Hepatocyte (in vitro differentiated cells): ENCODE measurements at places on chromosomes 13 and 19. TPM values are rescaled to one million over a fixed set of nuclear protein-coding genes. Genes with fewer than 3 reads are reported as not detected.

- DNase-seq, result peak; percentile 3
- H3K27me3 ChIP-seq, result no peaks in the 10 kb centered on the region
- no peak overlapping the region for H3K4me3 ChIP-seq
- H3K4me1 ChIP-seq, result peaks cover 29% of the 10 kb centered on the region
- peak overlapping the region; percentile 86 for H3K27ac ChIP-seq
Observed at GRCh38 chr19:48616041-48616436, 1.2 kb upstream of the FAM83E start.

DNA sequence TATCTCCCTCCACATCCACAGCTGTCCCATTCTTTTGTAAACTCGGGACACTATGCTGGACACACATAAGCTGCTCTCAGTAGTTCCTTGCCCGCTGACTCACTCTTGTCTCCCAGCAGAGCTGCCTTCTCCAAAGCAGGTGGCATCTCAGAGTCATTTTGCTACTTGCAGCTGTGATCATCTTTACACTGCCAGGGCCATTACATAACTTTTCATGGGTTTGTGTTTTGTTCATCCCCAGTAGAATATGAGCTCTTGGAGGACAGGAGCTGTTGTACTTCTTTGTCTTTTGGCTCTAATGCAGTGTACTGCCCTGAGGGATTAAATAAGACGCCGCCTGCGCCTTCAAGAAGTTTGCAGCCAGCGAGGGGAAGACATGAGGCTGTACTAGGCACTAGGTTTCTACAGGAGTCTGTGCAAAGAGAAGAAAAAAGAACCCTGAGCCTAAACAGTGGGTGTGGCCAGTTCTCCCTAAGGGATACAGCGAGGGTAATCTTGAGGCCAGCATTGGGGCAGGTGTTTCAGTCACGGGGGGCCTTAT, 40.8 kb upstream of the GPR183 start:
- no peak for DNase-seq
- H3K36me3 ChIP-seq, result no peaks in the 10 kb centered on the region
- H3K4me1 ChIP-seq, result no peaks in the 10 kb centered on the region
- no peak overlapping the region for H3K4me3 ChIP-seq
- no peak overlapping the region for H3K27ac ChIP-seq

DNA sequence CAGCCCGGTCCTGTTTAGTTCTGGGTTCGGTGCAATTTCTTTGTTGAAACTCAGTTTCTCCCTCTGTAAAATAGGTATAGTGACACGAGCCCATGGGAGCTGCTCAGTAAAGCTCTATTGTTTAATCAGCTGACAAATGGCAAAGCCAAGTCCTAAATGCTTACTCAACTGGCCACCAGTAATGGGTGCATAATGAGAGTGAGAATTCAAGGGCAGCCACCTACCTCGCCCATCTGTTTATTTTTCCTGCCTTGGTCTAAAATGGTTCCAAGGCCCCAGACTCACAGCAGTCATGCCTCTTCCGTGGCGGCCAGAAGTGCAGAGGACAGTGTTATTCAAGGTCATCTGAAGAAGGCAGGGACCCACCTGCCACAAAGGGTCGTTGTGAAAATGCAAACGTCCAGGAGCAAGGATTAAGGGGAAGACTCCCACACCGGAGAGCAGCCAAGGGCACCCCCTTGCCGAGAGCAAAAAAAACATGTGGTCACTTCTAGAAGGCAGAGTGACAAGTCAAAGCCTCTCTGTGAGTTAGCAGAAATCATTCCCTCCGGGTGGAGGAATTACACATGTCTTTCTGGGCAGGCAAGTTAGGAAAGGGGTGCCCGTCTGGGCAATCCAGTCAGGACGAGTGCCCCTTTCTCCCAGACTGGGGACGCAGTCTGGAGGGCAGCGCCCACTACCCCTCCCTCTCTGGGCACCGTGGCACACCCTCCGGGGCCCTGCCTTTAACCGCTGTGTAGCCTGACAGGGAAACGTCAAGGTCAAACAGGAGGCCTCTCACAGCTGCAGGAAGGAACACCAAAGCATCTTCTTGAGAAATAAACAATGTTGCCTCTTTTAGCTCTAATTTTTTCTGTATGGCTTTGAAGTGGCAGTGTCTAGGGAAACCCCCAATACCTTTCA, 186.2 kb downstream of the FOXO1 start:
- H3K4me3 ChIP-seq, result no peak overlapping the region
- no peaks in the 10 kb centered on the region for H3K27me3 ChIP-seq
- no peak overlapping the region for H3K27ac ChIP-seq
- no peaks in the 10 kb centered on the region for H3K36me3 ChIP-seq
- peaks cover 13% of the 10 kb centered on the region for H3K4me1 ChIP-seq

GRCh38 chr13:45295536-45295935, 45.4 kb downstream of the TPT1 start:
- H3K27ac ChIP-seq, result no peak overlapping the region
- no peaks in the 10 kb centered on the region for H3K27me3 ChIP-seq
- no peaks in the 10 kb centered on the region for H3K36me3 ChIP-seq
- H3K4me3 ChIP-seq, result no peak overlapping the region
- H3K4me1 ChIP-seq, result no peaks in the 10 kb centered on the region

- no peaks in the 10 kb centered on the region for H3K36me3 ChIP-seq
- DNase-seq, result no peak
- no peak overlapping the region for H3K4me3 ChIP-seq
- H3K4me1 ChIP-seq, result peaks cover 4% of the 10 kb centered on the region
Observed at GRCh38 chr13:45621950-45622349, 6.4 kb upstream of the ERICH6B start.

- no peaks in the 10 kb centered on the region for H3K36me3 ChIP-seq
- no peak overlapping the region for H3K4me3 ChIP-seq
- H3K27ac ChIP-seq, result no peak overlapping the region
- H3K27me3 ChIP-seq, result no peaks in the 10 kb centered on the region
Observed at GRCh38 chr13:46751811-46752635, 44.9 kb downstream of the ESD start.

DNA sequence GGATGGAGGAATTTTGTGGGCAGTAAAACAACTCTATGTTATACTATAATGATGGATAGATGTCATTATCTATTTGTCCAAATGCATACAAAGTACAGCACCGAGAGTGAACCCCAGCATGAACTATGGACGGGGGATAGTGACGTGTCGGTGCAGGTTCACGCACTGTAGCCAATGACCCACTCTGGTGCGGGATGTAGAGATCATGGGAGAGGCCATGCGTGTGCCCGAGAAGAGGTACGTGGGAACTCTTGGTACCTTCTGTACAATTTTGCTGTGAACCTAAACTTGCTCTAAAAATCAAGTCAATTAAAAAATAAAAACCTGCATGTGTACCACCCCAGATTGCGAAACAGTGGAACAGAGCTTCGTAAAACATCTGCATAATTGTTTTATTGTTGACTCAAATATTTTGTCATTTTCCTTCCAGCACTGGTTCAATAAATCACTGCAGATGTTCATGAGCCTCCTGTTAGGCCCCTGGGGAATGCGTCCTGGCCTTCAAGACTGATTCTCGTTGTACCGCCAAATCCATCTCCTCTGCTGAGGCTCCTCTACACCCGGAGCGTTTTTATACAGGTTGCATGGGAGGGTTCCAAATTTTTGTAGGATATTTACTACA, 30.9 kb downstream of the COL4A1 start:
- no peaks in the 10 kb centered on the region for H3K4me1 ChIP-seq
- H3K4me3 ChIP-seq, result no peak overlapping the region
- H3K36me3 ChIP-seq, result no peaks in the 10 kb centered on the region
- H3K27me3 ChIP-seq, result no peaks in the 10 kb centered on the region
- no peak overlapping the region for H3K27ac ChIP-seq

DNA sequence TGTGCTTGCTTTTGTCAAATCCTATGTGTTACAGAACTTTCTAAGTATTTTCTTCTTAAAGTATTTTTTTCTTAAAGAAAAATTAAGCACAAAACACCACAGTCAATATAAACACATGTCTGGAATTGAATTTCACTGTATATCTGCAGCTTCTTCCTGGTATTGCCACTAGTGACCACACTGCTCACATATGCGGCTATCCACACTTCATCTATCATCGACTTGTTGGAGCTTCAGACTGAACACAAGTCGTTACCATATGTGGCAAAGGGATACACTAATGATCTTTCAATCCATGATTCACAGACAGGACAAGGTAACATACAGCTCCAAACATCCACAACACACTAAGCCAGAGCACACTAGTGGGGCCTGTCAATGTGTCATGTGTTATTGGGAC, 498.4 kb upstream of the ARGLU1 start:
- H3K36me3 ChIP-seq, result no peaks in the 10 kb centered on the region
- H3K27me3 ChIP-seq, result no peaks in the 10 kb centered on the region
- no peak for DNase-seq
- no peak overlapping the region for H3K4me3 ChIP-seq
- no peaks in the 10 kb centered on the region for H3K4me1 ChIP-seq

DNA sequence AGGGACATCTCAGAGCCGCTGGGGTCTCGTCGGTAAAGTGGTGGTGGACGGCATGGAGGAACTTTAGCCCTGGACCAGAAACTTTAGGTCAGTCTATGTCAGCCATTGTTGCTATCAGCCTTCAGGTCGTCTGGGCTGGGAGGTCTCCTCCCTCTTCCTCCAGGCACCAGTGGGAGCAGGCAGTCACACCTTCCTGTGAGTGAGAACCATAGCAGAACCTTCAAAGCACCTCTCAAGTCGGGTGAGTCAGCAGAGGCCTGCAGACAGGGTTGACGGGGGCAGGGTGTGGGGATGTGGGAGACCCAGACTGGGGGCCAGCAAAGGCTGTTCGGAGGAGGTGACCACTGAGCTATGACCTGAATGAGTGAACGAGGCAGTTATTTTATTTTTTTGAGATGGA, 15.4 kb upstream of the SBNO2 start:
- no peaks in the 10 kb centered on the region for H3K27me3 ChIP-seq
- H3K27ac ChIP-seq, result no peak overlapping the region
- DNase-seq, result no peak
- H3K36me3 ChIP-seq, result no peaks in the 10 kb centered on the region
- no peaks in the 10 kb centered on the region for H3K4me1 ChIP-seq

- no peak overlapping the region for H3K4me3 ChIP-seq
- H3K36me3 ChIP-seq, result no peaks in the 10 kb centered on the region
- H3K4me1 ChIP-seq, result no peaks in the 10 kb centered on the region
- H3K27me3 ChIP-seq, result no peaks in the 10 kb centered on the region
Observed at GRCh38 chr13:35524171-35524570, 47.7 kb upstream of the MAB21L1 start.

- H3K36me3 ChIP-seq, result no peaks in the 10 kb centered on the region
- DNase-seq, result no peak
- no peaks in the 10 kb centered on the region for H3K27me3 ChIP-seq
- H3K27ac ChIP-seq, result no peak overlapping the region
Observed at GRCh38 chr13:41658057-41658661, 200.8 kb downstream of the RGCC start.

DNA sequence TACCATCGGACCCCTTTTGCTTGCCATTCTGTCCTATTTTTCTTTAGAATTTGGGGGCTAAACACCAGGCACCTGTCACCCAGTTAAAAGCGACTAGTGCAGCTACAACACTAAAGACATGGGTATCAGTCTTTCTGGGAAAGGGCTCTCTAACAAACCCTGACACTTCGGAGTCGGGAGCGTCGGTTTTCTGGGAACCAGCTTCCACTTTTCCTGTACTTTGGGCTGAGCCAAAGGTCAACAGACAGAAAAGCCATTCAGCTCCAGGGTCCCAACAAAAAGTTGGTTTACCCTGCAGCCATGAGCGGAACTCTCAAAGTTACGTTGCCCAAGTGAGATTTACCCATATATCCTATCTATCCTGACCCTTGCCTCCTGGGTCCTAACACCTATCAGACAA, 337.0 kb upstream of the SLITRK5 start:
- no peak overlapping the region for H3K4me3 ChIP-seq
- H3K27ac ChIP-seq, result no peak overlapping the region
- no peaks in the 10 kb centered on the region for H3K27me3 ChIP-seq
- no peaks in the 10 kb centered on the region for H3K36me3 ChIP-seq
- H3K4me1 ChIP-seq, result no peaks in the 10 kb centered on the region

- no peaks in the 10 kb centered on the region for H3K36me3 ChIP-seq
- H3K4me1 ChIP-seq, result peaks cover 26% of the 10 kb centered on the region
- no peak overlapping the region for H3K4me3 ChIP-seq
- DNase-seq, result no peak
- H3K27ac ChIP-seq, result peak overlapping the region; percentile 1
Observed at GRCh38 chr13:114319441-114319913, 5.2 kb downstream of the CHAMP1 start.

GRCh38 chr13:109760402-109760801, 26.0 kb downstream of the IRS2 start:
- DNase-seq, result no peak
- H3K27me3 ChIP-seq, result no peaks in the 10 kb centered on the region
- H3K27ac ChIP-seq, result no peak overlapping the region
- no peak overlapping the region for H3K4me3 ChIP-seq
- no peaks in the 10 kb centered on the region for H3K4me1 ChIP-seq
- peaks cover 4% of the 10 kb centered on the region for H3K36me3 ChIP-seq

DNA sequence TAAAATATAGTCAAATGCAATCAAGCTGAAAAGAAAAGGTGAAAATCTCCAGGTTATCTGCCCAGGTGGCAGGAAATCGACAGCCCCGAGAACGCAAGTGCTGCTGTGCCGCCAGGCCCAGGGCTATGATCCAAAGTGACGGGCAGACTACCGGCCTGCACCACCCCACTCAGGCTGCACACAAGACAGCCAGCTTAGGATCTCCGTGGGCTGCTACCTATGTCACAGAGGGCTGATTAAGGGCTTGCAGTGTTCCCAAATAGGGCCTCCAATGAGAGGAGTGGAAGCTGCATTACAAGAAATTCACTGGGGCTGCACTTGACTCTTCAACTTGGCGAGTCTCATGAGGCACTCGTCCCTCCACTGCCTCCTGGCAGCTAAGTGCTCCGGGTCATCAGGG, 121.8 kb downstream of the CRYL1 start:
- no peaks in the 10 kb centered on the region for H3K4me1 ChIP-seq
- H3K27ac ChIP-seq, result no peak overlapping the region
- no peaks in the 10 kb centered on the region for H3K36me3 ChIP-seq
- no peak overlapping the region for H3K4me3 ChIP-seq

- peak; percentile 70 for DNase-seq
- H3K4me1 ChIP-seq, result peaks cover 31% of the 10 kb centered on the region
- no peak overlapping the region for H3K4me3 ChIP-seq
- H3K36me3 ChIP-seq, result no peaks in the 10 kb centered on the region
Observed at GRCh38 chr13:76383676-76384461, 502.3 kb downstream of the KCTD12 start.

- peaks cover 30% of the 10 kb centered on the region for H3K27me3 ChIP-seq
- peak overlapping the region; percentile 40 for H3K4me3 ChIP-seq
- H3K27ac ChIP-seq, result peak overlapping the region; percentile 79
- peaks cover 12% of the 10 kb centered on the region for H3K4me1 ChIP-seq
Observed at GRCh38 chr19:50725218-50725910, 2.2 kb downstream of the CLEC11A start.

GRCh38 chr13:98141509-98142379, 1.1 kb upstream of the FARP1 start:
- DNase-seq, result peak; percentile 50
- H3K27me3 ChIP-seq, result no peaks in the 10 kb centered on the region
- peaks cover 29% of the 10 kb centered on the region for H3K4me1 ChIP-seq
- H3K4me3 ChIP-seq, result peak overlapping the region; percentile 92
- no peaks in the 10 kb centered on the region for H3K36me3 ChIP-seq

Gene URAD
- total RNA-seq, result 13.5 and 18.2 TPM in 2 replicates

Gene SBSN
- total RNA-seq, result 0.40 TPM in 1 of 2 replicates, not detected in the other

Gene PSG4
- total RNA-seq, result not detected in 2 replicates

Gene UBE2L5
- total RNA-seq, result not detected in 2 replicates

Gene KLF16
- total RNA-seq, result 3.4 and 6.4 TPM in 2 replicates

Gene ZNF682
- total RNA-seq, result 4.9 and 14.4 TPM in 2 replicates

Gene KLK2
- total RNA-seq, result not detected in 2 replicates

Gene WDR87
- not detected in 2 replicates for total RNA-seq

Gene RNF225
- total RNA-seq, result not detected in 2 replicates

Gene ZSCAN1
- total RNA-seq, result 0.33 and 1.2 TPM in 2 replicates

Gene NLRP7
- total RNA-seq, result not detected in 2 replicates
